Activated T-helper 1 cell treated with Interleukin-2 at 50 U/mL for 16 hours (primary cell): ENCODE measurements at places on chromosomes 4 and X.

DNA sequence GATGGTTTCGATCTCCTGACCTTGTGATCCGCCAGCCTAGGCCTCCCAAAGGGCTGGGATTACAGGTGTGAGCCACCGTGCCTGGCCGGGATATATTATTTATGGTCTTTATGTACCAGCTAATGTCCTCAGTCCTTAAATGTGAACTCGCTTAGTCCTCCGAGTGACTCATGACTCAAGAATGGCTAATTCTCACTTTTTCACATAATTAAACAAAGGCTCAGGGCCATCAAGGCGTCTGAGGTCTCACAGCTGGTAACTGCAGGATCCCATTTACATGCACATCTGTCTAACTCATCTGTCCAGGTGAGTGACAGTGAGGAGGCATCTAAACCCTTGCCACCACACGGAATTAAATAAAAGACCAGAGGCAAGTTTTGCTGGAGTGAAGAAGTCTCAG is 73.5 kb downstream of the HS3ST1 start:
- no peak for DNase-seq

DNA sequence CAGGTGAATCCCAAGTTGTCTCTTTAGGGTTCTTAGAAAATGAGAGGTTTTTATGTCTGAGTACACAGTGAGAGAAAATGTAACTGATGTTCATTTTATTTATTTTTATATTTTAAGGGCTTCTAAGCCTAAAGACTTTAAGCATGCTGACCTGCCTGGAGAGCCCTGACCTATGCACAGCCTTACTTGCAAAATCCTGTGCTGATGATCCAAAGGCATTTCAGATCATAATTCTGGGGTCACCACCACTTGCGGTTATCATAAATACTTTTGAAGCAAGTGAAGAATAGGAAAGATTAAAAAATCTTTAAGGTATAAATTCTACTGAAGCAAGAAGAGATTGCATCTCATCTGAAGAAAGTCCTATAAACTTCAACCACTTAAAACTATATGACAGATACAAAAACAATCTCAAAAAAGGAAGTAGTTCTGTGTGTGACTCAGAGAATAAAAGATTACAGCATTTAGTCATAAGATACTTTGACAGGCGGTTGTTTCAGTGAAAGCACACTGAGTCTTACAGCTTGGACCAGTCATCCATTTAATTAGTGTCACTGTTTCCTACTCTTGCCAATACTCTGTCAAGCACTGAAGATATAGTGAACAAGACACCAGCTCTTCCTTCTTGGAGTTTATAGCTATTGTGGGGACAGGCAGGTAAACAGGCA is 245.2 kb upstream of the DIPK2B start:
- DNase-seq, result no peak

DNA sequence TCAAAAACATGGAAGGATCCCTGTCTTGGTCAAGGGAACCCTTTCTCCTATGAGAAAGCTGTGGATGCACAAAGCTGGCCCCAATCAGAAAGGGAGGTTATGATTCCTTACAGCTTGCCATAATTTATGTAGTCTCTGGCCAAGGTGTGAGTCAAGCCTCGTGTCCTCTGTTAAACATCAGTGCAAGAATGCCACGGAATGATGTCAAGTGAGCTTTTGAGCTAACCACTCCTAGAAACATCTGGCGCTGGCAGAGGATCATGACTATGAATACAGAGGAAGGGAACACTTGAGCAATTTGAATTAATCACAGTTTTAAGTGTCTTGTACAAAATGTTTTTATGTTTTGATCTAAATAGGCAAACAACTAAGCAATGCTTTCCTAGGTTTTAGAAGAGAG is 51.5 kb upstream of the RAP2C start:
- DNase-seq, result no peak

DNA sequence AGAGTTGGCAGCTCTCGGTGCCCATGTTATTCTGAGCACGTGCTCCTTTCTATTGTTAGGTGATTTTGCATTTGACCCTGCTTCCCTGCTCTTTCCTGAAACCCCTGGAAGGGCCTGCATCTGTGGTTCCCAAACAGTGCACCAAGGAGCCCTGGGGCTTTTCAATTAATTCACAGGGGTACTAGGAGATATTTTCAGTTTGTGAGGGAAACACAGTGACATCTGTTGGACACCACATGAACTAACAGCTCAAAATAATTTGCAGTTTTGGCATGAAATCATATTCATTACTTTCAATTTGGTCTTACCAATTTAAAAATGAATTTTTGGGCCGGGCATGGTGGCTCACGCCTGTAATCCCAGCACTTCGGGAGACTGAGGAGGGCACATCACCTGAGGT is 156.6 kb downstream of the GATB start:
- DNase-seq, result no peak

DNA sequence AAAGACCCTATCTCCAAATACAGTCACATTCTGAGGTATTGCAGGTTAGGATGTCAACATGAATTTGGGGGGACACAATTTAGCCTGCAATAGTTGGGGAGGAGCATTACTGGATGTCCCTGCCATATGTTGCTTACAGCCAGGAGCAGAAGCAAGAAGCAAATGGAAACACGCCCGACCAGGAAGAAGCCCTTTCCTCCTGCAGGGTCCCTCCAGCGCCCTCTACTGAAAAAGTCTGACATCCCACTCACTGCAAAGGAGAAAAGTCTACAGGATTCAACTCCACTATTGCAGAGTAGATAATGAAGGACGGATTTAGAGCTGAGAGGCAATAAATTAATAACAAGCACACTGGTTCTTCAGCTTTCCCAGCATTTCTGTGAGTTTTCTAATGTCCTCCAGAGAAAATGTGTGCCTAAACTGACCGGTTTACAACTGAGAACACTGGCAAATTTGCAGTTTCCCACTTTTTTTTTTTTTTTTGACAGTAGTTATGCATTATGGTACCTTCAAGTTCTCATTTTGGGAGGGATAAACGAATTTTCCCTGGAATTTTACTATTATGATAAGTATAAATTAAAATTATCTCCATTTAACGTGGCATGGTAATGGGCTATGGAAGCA is 31.7 kb downstream of the COQ2 start:
- DNase-seq, result peak; percentile 55

GRCh38 chr4:112279025-112279881 is 6.5 kb downstream of the TIFA start:
- no peak for DNase-seq

DNA sequence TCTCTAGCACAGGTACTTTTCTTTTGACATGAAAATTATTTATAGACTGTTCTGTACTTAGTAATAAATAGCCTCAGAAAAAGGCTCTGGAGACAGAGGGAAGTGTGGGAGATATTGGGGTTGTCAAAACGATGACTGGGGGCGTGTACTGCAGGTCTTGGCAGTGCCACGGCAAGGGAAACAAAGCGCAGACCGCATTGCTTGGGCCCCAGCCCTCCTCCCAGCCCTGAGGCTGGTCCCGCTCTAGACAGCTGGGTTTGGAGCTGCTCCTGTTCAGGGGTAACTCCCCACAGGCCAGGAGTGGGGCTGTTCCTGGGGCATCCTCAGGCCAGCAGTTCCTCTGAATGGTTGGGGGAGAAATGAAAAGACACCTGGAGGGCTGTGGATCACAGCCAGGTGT is 131.7 kb downstream of the RASL11B start:
- no peak for DNase-seq

DNA sequence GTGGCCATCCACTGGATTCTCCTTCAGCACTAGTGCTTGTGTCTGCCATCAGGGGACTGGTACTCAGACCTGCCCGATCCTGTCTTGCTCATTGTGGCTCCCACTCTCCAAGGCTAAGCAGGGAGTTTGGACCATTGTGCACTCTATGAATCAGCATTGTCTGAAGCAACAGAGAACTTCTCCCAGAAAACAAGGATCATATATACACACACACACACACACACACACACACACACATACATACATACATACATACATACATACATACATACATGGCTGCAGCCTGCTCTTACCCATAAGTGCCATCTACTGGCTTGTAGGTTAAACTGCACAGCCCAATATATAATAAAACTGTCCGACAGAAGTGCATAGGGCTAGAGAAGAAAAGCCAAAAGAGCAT is 345.3 kb upstream of the LCORL start:
- no peak for DNase-seq

DNA sequence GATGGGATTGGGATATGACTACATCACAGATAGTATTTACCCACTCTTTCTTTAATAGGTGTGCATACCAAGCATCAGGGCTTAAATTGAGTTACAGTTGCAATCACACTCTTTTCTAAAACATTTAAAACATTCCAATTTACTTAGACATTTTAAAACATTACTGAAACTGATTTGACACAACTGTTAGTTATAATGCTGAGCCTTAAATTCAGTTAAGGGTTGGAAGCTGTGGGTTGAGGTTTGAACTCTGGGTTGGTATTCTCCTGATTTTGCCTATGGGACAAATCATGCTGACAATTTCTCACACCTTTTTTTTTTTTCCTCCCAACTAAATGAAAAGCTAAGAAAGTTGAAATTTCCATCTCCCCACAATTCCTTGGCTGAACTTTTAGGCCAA is 16.3 kb downstream of the SLIT2 start:
- DNase-seq, result no peak

DNA sequence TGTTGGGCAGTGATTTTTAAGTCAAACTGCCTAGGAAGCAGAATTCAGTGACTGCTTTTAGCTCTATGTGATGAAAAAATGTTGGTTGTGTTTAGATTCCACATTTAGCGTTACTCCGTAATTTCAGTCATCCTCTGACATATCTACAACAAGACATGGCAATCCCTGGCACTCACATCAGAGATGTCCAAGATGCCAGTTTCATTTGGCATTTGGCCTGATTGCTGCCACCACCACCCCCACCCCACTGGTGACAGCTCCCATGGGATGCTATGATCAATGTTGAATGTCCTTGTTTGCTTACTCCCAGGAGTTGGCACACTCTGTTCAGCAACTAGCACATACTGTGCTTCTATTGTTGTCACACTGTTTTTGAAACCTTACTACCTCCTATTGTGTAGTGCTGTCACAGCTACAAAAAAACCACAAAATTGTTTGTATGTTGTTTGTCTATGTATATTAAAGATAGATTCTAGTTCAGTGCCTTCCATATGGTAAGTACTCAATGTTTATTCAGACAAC is 101.4 kb downstream of the AWAT2 start:
- DNase-seq, result no peak

GRCh38 chr4:163815776-163816175 is 321.3 kb downstream of the TMA16 start:
- no peak for DNase-seq

GRCh38 chrX:23936180-23936579 is 28.4 kb downstream of the CXorf58 start:
- no peak for DNase-seq

DNA sequence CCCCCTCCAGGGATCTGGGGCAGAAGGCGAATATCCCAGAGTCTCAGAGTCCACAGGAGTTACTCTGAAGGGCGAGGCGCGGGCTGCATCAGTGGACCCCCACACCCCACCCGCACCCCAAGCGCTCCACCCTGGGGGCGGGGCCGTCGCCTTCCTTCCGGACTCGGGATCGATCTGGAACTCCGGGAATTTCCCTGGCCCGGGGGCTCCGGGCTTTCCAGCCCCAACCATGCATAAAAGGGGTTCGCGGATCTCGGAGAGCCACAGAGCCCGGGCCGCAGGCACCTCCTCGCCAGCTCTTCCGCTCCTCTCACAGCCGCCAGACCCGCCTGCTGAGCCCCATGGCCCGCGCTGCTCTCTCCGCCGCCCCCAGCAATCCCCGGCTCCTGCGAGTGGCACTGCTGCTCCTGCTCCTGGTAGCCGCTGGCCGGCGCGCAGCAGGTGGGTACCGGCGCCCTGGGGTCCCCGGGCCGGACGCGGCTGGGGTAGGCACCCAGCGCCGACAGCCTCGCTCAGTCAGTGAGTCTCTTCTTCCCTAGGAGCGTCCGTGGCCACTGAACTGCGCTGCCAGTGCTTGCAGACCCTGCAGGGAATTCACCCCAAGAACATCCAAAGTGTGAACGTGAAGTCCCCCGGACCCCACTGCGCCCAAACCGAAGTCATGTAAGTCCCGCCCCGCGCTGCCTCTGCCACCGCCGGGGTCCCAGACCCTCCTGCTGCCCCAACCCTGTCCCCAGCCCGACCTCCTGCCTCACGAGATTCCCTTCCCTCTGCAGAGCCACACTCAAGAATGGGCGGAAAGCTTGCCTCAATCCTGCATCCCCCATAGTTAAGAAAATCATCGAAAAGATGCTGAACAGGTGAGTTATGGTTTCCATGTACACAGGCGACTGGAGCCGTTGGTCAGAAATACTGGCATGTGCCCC is at the start of gene CXCL1:
Gene CXCL1, plus strand, starts transcription at position 264 of the 926 bp plus-strand sequence. Its CDS starts 78 bp downstream, at position 342.
- DNase-seq, result no peak

GRCh38 chrX:154399527-154400368 is 1.6 kb downstream of the RPL10 start:
- DNase-seq, result no peak

GRCh38 chr4:160026721-160027120 is 923.8 kb downstream of the RAPGEF2 start:
- DNase-seq, result no peak

- no peak for DNase-seq
These were observed 240.3 kb upstream of the SFRP2 start for GRCh38 chr4:154029171-154029570.

DNA sequence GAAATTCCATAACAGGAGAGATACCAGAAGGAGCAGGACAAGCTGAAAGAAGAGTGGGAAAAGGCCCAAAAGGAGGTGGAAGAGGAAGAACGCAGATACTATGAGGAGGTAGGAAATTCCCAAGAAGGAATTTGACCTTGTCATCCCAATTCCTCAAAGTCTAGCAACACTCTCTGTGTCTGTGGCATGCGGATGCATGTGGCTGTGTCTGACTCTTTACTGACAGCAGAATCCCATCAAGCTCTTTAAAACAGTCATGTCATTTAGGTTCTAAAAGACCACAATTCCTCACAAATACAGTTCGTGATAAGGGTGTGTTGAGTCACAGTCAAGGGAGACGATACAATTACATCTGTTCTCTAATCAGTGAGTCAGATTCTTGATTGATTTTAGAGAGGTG is 68.5 kb downstream of the PHOX2B start:
- DNase-seq, result no peak

- no peak for DNase-seq
These were observed 238.2 kb downstream of the MGST2 start for GRCh38 chr4:139903845-139904244.

- no peak for DNase-seq
These were observed 86.1 kb downstream of the CENPC start for GRCh38 chr4:67459164-67459563.

DNA sequence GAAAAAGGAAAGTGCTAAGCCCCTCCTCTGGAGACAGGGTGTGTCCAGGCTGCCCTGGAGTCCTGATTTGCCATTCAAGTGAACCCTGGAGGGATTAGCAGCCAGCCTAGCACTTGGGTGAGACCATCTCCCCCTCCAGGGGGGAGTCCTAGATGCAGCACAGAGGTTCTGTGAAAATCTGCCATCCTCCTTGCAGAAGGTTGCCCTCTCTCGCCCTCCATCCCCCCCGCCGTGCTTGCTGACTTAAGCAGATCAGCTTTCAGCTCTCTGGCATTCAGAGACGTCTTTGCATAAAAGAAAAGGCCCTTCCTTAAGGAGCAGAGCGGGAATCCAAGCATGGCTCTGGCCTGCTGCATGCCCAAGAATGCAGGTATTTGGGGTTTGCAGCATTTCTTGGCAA is 102.1 kb upstream of the SCML1 start:
- no peak for DNase-seq

GRCh38 chr4:4260185-4260751 is 12.2 kb upstream of the TMEM128 start:
- no peak for DNase-seq

- no peak for DNase-seq
These were observed 12.6 kb downstream of the ZMYM3 start for GRCh38 chrX:71241301-71241700.

GRCh38 chr4:44237643-44238042 is 211.0 kb downstream of the KCTD8 start:
- no peak for DNase-seq

- no peak for DNase-seq
These were observed 66.5 kb downstream of the SHROOM4 start for GRCh38 chrX:50747471-50747900.

GRCh38 chrX:7242613-7243012 is 94.7 kb upstream of the PUDP start:
- DNase-seq, result no peak
